Effector memory CD8-positive, alpha-beta T cell (primary cell): ENCODE measurements at places on chromosomes 1 and 21.

- peaks cover 2% of the 10 kb centered on the region for H3K4me1 ChIP-seq
- no peak overlapping the region for H3K4me3 ChIP-seq
- H3K36me3 ChIP-seq = no peaks in the 10 kb centered on the region
- H3K27me3 ChIP-seq = peaks cover 38% of the 10 kb centered on the region
Measured at GRCh38 chr1:30707412-30708360, 15.7 kb downstream of the MATN1 start.

- no peak overlapping the region for H3K4me3 ChIP-seq
- no peak overlapping the region for H3K27ac ChIP-seq
- H3K27me3 ChIP-seq = peaks cover 22% of the 10 kb centered on the region
Measured at GRCh38 chr21:43267391-43268085, 98.7 kb downstream of the CRYAA start.

DNA sequence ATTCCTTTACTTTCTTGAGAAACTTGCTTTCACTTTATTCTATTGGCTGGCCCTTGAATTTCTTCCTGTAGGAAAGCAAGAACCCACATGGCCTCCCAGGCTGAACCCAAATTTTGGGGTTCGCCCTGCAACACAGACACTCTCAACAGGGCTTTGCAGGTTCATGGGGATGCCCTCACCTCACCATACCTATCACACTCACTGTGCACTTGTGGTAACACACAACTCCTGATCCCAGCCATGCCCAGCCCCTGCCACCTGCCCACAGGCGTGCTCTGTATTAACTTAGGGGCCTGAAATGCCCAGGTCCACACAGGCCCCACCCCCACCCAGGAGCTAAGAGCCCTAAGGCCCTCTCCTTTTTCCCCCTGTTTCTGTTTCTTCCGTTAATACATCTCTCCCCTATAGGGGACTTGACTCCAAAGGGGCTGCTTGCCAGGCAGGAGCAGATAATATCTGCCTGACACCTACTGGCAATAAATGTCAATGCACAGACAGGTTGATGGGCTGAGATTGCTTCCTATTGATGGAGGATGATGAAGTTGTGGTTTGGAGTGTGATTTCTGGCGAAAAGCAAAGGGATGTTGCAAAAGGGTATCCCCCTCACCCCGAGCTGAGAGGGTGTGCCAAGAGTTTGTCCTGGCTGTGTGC, 171.5 kb downstream of the AJAP1 start:
- H3K4me1 ChIP-seq = no peaks in the 10 kb centered on the region
- peaks cover 54% of the 10 kb centered on the region for H3K27me3 ChIP-seq
- H3K4me3 ChIP-seq = no peak overlapping the region
- no peak overlapping the region for H3K27ac ChIP-seq
- H3K36me3 ChIP-seq = no peaks in the 10 kb centered on the region

DNA sequence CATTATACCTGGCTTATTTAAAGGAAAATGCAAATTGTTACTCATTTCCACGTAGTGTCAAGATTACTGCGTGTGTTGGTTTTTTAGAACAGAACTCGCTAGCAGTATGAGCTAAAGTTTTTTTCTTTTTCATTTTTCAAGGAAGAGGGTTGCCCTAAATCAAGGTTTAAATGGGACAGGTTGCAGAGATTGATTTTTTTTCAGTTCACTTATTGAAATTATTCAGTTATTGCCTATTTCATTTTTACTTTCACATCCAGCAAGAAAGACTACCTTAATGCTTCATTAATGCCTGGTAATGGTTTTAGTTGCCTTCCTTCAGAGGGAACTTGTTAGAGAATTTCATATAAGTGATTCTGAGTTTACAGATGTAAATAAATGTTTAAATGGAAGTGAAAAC, 5.6 kb downstream of the FAM20B start:
- no peak overlapping the region for H3K27ac ChIP-seq
- no peaks in the 10 kb centered on the region for H3K27me3 ChIP-seq
- peaks cover 81% of the 10 kb centered on the region for H3K4me1 ChIP-seq
- DNase-seq = no peak

DNA sequence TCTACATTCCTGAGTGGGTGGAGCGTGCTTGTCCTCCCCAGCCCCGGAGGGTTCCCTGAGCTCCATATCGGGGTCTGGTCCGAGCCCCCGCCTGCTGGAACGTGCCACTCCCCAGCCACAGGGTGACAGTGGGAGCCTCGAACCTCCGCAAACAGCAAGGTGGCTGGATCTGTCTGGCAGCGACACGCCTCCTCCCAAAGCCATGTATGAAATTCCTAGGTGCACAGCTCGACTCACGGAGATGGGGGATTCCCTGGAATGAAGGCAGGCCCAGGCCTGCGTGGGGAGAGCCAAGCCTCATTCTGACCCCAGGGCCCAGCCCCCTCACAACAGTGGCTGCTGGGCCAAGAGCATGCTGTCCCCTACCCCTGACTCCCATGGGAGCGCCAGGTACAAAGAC, 32.9 kb downstream of the TP73 start:
- H3K36me3 ChIP-seq = no peaks in the 10 kb centered on the region
- H3K27me3 ChIP-seq = peaks cover 40% of the 10 kb centered on the region
- H3K4me1 ChIP-seq = no peaks in the 10 kb centered on the region

GRCh38 chr1:55868026-55868425, 652.9 kb upstream of the USP24 start:
- no peak overlapping the region for H3K27ac ChIP-seq
- H3K4me1 ChIP-seq = no peaks in the 10 kb centered on the region
- H3K27me3 ChIP-seq = no peaks in the 10 kb centered on the region

- H3K27ac ChIP-seq = peak overlapping the region; percentile 55
- no peaks in the 10 kb centered on the region for H3K36me3 ChIP-seq
- no peak overlapping the region for H3K4me3 ChIP-seq
Measured at GRCh38 chr1:41734201-41734970, 184.3 kb downstream of the HIVEP3 start.

GRCh38 chr1:186272486-186272885, 102.6 kb downstream of the TPR start:
- peaks cover 7% of the 10 kb centered on the region for H3K27me3 ChIP-seq
- no peaks in the 10 kb centered on the region for H3K36me3 ChIP-seq
- DNase-seq = no peak

- H3K27me3 ChIP-seq = no peaks in the 10 kb centered on the region
- no peaks in the 10 kb centered on the region for H3K36me3 ChIP-seq
- no peak overlapping the region for H3K27ac ChIP-seq
- DNase-seq = no peak
Measured at GRCh38 chr1:24074817-24075589, 36.9 kb downstream of the MYOM3 start.

GRCh38 chr1:66239834-66240233, 294.1 kb upstream of the SGIP1 start:
- no peak overlapping the region for H3K4me3 ChIP-seq
- H3K27ac ChIP-seq = no peak overlapping the region
- no peak for DNase-seq
- H3K4me1 ChIP-seq = no peaks in the 10 kb centered on the region

GRCh38 chr1:15874471-15874870, 27.0 kb downstream of the SPEN start:
- no peak for DNase-seq
- no peaks in the 10 kb centered on the region for H3K27me3 ChIP-seq
- H3K4me3 ChIP-seq = no peak overlapping the region
- no peak overlapping the region for H3K27ac ChIP-seq
- peaks cover 53% of the 10 kb centered on the region for H3K4me1 ChIP-seq

DNA sequence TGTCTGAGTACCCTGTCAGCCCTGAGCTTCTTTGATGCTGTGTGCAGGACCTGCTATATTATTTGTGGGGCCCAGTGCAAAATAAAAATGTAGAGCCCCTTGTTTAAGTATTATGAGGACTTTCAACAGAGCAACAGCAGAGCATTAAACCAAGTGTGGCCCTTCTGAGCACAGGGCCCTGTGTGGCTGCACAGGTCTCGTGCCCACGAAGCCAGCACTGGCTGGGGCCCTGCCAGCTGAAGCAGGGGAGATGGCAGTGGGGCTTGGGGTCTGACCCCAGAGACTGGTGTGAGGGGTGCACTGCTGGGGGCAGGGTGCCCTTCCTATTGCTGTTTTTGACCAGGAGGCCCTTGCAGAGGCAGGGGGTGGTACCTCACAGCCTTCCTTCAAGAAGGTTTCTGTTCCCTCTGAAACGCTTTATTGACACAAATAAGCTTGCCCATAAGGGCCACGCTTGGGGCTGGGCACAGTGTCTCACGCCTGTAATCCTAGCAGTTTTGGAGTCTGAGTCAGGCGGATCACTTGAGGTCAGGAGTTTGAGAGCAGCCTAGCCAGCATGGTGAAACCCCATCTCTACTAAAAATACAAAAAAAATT, 2.2 kb upstream of the SEMA4A start:
- H3K4me3 ChIP-seq = no peak overlapping the region
- DNase-seq = no peak
- peaks cover 50% of the 10 kb centered on the region for H3K36me3 ChIP-seq
- H3K4me1 ChIP-seq = peaks cover 31% of the 10 kb centered on the region
- H3K27me3 ChIP-seq = peaks cover 15% of the 10 kb centered on the region

DNA sequence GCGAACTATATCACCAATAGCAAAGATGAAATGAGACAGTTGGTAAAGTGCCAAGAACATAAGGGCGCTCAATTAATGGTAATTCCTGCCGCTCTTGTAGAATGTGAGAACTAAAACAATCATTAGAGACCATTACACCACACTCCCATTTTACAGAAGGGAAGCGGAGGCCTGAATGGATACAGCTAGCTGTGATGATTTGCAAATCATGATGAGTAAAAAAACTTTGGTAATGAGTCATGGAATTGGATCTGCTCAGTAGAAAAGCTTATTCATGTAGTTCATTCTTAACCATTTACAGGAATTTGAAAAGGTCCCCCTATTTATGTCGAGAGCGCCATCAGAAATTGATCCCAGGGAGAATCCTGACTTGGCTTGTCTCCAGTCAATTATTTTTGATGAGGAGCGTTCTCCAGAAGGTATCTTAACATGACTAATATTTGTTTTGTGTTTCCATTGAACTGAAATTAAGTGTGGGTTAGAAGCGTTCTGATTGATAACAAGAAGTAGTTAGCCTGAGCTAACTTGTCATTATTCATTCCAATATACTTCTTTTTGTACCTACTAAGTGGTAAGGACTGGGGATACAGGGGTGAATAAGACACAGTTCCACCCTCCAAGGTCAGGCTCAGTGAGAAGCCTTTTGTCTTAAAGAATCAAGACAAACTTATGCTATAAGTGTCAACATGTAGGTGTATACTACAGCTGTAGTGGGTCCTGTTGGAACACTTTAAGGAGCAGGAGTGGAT, 812 bp downstream of the TTC4 start:
- no peak for DNase-seq
- peak overlapping the region; percentile 88 for H3K4me3 ChIP-seq
- peaks cover 32% of the 10 kb centered on the region for H3K4me1 ChIP-seq
- H3K27ac ChIP-seq = peak overlapping the region; percentile 38
- H3K27me3 ChIP-seq = no peaks in the 10 kb centered on the region
- H3K36me3 ChIP-seq = peaks cover 19% of the 10 kb centered on the region

DNA sequence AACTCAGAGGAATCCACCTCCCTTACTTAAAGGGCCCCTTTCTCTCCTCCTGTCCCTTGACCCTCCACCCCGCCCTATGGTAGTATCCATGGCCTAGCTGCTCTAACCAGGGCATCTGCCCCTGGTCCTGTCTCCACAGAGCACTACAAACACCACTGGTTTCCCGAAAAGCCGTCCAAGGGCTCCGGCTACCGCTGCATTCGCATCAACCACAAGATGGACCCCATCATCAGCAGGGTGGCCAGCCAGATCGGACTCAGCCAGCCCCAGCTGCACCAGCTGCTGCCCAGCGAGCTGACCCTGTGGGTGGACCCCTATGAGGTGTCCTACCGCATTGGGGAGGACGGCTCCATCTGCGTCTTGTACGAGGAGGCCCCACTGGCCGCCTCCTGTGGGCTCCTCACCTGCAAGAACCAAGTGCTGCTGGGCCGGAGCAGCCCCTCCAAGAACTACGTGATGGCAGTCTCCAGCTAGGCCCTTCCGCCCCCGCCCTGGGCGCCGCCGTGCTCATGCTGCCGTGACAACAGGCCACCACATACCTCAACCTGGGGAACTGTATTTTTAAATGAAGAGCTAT, 1.7 kb downstream of the BTG2 start:
- peak overlapping the region; percentile 100 for H3K27ac ChIP-seq
- H3K4me3 ChIP-seq = peak overlapping the region; percentile 98
- no peak for DNase-seq
- H3K36me3 ChIP-seq = peaks cover 83% of the 10 kb centered on the region
- no peaks in the 10 kb centered on the region for H3K27me3 ChIP-seq

DNA sequence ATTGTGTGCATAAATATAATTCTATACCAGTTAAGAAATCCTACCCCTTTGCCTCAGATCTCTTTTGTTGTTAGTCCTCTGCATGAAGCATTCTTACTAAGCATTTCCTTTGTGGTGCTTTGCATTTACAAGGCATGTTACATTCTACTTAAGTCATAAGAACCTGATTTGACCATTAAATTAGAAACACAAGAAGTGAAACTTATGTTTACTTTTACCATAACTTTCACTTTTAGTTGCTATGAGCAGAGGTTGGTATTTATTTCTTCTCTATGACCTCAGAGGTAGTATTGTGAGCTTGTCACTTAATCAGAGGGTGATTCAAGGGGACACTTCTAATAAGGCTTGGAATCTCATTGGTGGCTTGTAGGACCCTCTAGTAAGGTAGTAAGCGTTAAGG, 9.0 kb downstream of the FAM20B start:
- no peaks in the 10 kb centered on the region for H3K27me3 ChIP-seq
- no peak for DNase-seq
- peak overlapping the region; percentile 49 for H3K27ac ChIP-seq
- no peak overlapping the region for H3K4me3 ChIP-seq
- no peaks in the 10 kb centered on the region for H3K36me3 ChIP-seq

DNA sequence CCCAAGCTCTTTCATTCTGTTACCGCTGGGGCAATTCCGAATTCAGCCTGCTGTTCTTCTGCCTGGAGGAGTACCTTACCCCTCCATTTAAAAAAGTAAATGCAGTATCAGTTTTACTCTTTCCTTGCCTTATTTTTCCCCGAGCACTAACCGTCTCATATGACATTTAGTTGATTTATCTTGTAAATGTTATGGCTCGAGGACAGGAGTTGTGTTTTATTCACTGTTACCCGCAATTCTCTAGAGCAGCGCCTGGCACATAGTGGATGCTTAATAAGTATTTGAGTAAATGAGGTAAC, 425 bp upstream of the TADA1 start:
- peaks cover 22% of the 10 kb centered on the region for H3K4me1 ChIP-seq
- peak overlapping the region; percentile 93 for H3K27ac ChIP-seq
- no peak for DNase-seq
- peaks cover 13% of the 10 kb centered on the region for H3K36me3 ChIP-seq

- no peak overlapping the region for H3K4me3 ChIP-seq
- H3K4me1 ChIP-seq = no peaks in the 10 kb centered on the region
- no peaks in the 10 kb centered on the region for H3K36me3 ChIP-seq
- DNase-seq = no peak
- H3K27ac ChIP-seq = no peak overlapping the region
- H3K27me3 ChIP-seq = peaks cover 41% of the 10 kb centered on the region
Measured at GRCh38 chr1:14842891-14843290, 244.4 kb downstream of the KAZN start.

- no peak for DNase-seq
- no peaks in the 10 kb centered on the region for H3K4me1 ChIP-seq
- H3K27me3 ChIP-seq = peaks cover 47% of the 10 kb centered on the region
- H3K27ac ChIP-seq = no peak overlapping the region
Measured at GRCh38 chr1:220370041-220370700, 97.9 kb upstream of the RAB3GAP2 start.
